Jurkat, Clone E6-1 (cell line): ENCODE measurements at places on chromosomes 12 and 14.

DNA sequence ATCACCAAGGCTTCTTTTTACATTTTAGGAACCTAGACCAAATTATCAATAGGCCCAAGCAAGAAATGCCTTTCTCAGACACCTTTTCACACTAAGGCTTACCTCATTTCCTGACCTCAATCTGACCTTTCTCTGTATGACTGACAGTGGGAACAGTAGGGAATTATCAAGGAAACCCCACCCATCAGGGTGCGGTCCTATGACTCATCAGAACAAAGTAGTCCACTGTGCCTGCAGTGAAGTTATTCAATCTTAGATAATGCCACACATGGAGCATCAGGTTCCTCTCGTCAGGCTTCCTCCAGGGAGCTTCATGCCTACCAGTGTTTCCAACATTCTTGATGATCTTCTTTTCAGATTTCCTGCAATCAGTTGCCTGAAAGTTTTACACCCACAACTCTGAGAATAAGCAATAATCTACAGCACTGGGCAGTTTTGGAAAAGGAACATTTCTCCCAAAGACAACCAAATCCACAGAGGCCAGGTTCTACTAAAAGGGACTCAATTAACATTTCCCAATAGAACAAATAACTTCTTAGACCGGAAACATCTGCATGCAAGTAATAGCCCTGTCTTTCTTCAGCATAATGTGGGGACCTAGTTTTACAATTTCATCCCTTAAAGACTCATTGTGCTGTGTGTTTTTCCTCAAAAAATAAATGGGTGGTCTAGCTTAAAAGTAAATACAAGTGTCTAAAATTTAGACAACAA is 35.9 kb upstream of the TMTC2 start:
- no peak for DNase-seq

DNA sequence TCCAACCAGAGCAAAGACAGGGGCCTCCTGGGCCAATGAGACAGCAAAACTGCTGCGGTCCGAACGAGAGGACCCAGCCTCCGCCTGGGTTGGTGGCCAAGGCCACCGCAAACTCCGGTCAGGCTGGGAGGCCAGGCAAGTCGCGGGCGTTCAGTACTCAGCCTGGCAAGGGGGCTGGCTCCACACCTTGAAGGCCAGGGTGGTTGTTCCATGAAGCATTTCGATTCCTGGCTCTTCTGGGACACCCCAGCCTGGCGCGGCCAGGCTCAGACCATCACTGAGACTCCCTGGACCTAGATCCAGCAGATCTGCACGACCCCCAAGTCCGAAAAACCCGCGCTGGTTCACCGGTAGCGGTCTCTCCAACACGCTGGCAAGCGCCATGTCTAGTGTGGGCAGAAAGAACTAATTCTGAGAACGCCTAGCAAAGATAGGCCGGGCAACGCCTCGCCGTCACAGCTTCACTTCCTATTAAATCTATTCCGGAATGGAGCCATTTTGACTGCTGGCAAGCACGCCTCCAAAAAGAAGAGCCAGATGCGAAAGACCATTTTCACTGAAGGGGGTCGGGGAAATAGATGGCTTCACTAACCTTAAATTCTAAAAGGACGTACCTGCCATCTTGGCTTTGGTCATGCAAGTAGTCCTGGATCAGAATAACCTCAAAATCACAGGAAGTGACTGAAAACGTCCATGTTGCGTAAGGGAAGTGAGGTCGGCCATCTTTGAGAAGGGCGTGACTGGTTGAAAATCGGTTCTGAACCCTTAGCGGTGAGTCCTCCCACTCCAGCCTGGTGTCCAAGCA is at the start of gene PSMB5:
Gene PSMB5, minus strand, starts transcription at position 403 of the 805 bp plus-strand sequence. Its CDS starts 19 bp downstream, at position 384.
- DNase-seq: peak; percentile 98

- DNase-seq: no peak
Observed at GRCh38 chr12:9701380-9702154, 31.3 kb downstream of the CLECL1 start.

DNA sequence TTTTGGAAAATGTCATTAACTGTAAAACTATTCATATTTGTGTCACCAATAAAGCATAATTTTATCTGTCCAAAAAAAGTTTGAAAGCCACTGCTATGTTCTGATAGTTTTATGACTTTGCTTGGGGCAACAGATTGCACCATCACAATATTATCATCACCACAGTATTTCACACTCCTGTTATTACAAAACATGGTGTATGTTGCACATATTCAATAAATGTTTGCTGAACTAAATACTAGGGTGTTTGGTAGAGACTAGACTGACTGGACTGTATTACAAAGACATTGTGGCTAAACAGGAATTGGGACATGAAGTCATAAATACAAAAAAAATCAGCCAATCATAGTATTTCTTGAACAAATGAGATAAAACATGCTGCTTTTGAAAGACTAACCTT is 55.1 kb downstream of the PAWR start:
- no peak for DNase-seq

DNA sequence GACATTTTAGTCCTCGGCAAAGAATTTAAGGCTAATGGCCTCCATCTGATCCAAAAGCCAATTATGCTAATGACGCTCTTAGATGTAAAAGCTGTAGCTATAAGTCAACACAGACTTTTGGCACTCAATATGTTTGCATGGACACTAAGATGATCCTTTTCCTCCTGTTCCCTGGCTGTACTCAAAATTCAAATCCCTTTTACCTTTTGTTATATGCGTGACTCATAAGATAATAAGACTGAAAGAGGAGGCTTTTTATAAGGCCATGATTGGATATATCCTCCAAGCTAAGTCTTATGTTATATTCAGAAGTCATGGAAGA is 89.8 kb downstream of the PDZRN4 start:
- no peak for DNase-seq

DNA sequence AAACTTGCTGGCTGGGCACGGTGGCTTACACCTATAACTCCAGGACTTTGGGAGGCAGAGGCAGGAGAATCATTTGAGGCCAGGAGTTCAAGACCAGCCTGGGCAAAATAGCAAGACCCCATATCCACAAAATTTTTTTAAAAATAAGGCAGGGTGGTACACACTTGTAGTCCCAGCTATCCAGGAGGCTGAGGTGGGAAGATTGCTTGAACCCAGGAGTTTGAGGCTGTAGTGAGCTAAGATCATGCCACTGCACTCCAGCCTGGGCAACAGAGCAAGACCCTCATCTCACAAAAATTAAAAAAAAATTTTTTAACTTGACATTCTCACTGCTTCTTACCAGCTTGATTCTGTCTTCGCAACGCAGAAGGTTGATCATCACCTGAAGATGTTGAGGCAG is 39.5 kb downstream of the SSH1 start:
- DNase-seq: no peak

DNA sequence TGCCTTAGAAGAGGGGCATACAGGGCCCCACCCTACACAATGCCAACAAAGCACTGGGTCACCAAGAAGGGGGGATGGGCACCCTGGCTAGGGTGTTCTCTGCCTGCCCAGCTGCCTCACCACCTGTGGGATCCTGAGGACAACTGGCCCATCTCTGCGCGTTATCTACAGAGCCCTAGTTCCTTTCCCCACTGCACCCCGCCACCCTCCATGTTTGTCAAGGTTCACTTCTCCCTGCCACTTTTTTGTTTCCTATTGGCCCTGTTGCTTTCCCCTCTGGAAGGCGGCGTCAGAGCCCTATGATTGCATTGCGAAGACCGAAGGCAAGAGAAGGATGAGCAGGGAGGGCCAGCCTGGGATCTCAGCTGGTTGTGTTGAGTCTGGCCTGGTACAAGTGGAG is 1.6 kb downstream of the SLC48A1 start:
- DNase-seq: no peak

- DNase-seq: no peak
Observed at GRCh38 chr12:93824514-93825500, 147.6 kb downstream of the CRADD start.

DNA sequence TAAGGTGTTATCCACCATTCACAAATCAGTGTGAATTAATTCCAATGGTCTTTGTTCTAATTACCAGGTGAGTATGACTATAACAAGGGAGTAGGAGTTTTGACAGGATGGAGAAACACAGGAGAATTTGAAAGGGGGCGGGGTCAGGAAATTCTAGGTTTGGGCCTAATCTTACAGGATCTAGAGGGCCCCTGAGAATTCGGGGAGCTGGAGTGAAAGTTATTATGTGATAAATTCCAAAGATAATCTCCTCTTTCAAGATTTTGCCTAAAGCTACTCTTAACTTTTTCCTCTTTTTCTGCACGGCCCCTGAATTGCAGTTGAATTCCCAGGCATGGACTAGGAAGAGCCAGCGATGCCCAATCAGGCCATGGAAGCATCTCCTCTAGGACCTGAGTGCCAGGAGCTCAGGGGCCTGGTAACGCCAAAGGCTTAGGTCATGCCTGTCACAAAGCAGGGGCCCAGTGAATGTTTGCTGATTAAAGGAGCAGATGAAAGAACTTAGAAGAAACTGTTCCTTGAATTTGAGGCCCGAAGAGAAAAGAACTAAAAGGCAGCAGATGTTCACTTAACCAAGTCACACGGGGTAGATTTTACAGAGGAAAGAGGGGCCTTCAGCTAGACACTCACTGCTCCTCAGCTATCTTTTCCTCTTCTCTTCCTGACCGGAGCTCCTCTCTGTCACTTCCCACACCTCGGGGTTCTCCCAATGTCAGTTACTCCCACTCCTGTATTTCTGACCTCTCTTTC is 195.5 kb downstream of the PPM1H start:
- no peak for DNase-seq

DNA sequence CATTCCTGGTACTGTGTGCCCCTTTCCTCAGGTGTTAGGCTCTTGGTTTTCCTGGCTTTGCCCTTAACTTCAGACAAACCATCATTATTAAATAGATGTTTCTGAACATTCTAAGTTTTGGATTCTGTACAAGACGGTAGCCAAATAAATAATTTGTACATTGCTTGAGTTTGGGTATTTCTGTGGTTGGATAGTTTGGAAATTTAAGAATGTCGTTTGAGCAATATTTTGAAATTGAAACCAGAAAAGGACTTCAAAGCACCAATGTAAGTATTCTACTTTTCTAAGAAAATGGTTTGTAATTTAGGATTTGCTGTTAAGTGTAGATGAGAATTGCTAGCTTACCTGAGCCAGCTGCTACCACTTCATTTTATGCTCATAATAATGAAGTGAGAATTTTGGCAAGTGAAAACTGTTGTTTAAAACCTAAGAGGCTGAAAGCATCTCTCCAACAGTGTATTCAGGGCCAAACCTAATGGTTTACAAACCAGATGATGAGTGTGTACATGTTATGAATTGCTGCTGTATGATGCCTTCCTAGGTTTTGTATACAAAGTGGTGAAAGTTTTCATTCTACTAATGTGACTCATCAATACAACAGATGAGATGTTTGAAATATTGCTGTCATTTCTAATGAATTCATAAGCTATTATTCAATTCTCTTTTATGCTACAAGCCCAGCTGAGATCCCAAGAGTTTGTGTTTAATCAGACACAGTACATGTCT is 181.5 kb upstream of the PRKD1 start:
- no peak for DNase-seq

DNA sequence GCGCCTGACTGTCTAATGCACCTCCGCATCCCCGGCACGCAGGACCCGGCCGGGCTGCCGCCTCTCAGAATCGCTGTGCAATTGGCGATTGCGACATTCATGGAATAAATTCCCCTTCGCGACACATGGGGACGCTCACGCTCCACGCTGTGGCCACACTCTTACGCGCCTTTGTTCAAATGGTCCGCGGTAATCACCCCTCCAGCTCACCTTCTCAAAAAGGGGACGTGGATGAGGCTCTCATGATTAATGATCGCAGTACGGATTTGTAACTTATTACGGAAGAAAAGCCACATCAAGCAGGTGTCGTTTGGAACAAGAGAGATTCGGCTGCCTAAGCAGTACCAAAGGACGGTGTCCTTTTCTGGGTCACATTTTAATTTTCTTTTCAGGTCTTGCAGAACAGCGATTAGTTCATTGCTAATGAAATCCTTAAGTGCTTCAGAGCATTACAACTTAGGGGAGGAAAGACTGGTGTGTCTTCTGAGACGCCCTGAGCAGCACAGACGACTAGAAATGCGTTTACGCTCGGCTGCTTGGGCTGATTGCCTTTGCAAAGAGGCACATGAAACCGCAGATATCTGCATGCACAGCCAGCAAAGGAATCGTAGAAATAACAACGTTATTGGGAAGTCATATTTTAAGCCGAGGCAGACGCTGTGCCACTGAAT is 37.3 kb upstream of the ADGRD1 start:
- DNase-seq: no peak

DNA sequence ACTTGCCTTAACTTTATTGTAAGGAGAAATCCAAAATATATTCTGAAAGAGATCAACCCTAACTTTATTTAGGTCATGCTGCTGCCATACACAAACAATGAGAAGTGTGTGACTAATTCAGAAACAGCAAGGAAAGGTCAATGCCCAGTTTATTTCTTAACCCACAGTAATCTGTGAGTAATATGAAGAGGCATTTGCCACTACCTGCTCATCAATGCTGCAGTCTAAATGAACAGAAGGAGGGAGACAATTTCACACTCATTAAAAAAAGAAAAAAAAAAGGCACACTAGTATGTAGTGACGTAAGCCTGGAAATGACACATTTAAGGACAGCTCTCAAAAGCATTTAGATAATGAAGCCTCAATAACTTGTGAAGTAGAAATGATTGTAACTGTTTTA is 90.5 kb upstream of the FOXN3 start:
- no peak for DNase-seq

DNA sequence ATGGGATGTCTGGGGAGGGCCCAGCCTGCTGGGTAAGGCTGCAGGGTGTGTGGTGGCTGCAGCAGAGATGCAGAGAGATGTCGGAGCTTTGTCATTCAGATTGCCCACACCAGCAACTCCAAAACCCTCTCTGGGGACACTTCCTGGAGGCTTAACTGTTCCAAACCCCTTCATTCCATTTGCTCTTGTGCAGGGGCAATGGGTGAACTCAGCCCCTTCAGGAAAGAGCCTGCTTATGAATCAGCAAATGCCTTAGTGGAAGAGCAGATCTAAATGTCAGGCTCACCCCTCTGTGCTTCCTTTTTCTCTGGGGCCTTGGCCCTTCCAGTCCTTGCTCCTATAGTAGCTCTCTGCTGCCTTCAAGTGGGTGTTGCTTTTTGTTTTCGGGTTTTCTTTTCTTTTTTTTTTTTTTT is 36.7 kb upstream of the GPATCH2L start:
- DNase-seq: no peak

- no peak for DNase-seq
Observed at GRCh38 chr14:74524076-74524811, 30.7 kb downstream of the ISCA2 start.

DNA sequence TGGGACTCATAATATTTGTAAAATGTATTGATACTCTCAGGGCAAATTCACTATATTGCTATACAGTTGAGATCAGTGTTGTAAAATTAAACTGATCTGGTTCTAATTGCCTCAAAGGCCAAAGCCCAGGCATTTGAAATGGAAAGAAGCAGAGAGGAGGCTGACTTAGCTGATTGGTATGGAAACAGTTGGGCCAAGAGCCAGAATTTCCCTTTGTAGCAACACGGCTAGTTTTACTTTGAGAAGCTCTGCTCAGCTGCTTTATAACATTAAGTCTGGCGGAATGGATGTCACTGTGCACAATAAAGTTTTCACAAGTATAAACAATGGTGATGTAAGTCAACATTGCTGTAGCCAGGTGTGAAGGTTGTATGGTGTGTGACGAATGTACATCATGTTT is 186.4 kb downstream of the MSRB3 start:
- DNase-seq: no peak

- no peak for DNase-seq
Observed at GRCh38 chr12:2336409-2336829, 283.6 kb downstream of the CACNA1C start.
